ENCODE measurements at places on chromosomes 4 and X.

GRCh38 chr4:148834804-148835631, 392.8 kb upstream of the NR3C2 start:
- peak; percentile 3 for DNase-seq

DNA sequence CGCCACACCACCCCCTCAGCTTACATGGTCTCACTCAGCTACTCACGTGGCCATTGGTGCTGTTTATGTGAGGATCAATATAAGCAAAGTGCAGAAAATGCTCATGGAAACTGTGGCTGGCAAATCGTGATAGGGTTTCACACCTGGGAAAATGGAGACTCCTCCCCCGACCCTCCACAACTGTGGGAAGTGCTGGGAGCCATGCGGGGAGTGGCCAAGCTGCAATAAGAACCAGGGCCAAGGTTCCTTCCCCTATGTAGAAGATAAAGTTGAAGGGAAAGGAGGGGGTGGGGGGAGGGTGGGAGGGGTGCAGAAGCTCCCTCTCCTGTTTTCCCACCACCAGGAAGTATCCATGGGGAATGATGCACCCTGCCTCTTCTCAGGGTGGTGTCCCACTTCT, 145.5 kb upstream of the MAMLD1 start:
- DNase-seq, result no peak

GRCh38 chr4:86939729-86940575, 5.1 kb downstream of the AFF1 start:
- DNase-seq, result no peak

GRCh38 chr4:123587983-123588494, 191.4 kb downstream of the SPRY1 start:
- peak; percentile 98 for DNase-seq

DNA sequence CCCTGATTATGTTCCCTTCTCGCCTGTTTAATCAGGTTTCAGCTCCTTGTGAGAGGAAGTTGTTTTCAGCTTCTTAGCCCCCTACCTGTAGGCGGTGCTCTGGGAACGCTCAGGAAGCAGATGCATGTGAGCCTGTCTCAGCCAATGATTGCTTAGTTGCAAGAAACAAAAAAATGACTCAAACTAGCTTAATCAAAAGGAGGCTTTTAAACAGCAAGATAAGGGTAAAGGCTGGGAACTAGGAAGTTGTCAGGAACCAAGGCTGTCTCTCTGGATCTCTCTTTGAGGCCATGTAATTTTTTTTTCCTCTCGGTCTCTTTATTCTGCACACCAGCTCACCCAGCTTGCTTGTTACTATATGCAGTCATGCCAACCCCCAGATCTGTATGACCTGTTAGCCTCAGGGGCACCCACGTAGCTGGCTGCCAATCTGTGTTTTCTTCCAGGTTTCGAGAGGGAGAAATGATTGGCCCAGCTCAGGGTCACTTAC, 109.1 kb downstream of the PTTG2 start:
- no peak for DNase-seq

DNA sequence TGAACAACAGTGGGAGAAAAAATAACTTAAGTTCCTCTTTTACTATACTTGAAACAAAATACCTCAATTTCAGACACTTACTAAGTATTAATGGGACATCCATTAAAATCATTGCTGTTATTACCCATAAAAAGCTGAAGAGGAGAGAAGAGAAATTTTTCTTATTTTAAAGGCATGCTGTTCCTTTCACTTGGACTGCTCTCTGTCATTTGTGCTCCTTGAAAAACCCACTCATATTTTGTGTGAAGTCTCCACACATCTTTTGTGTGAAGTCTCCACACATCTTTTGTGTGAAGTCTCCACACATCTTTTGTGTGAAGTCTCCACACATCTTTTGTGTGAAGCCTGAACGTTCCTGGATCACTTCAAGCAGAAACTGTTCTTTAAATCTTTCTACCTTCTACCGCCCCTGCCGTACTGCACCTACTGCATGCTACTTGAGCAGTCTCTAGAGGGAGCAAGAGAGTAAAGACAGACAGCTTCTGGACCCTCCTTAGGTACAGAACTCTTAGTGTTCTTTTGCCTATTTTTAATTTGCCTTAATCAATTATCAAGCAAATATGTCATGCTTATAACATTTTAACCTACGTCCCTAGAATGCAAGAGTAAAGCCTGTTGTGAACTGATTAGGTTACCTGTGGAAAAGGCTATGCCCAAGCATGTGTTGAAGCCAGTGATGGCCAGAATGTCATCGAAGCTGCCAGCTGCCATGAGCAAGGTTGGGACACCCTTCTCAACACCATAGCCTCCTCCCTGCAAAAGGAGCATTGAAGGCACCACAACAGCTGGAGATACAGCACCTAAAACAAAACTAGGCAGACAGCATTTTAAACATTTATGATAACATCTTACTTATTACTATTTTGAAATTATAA, 27.1 kb upstream of the SLC9B1 start:
- peak; percentile 32 for DNase-seq

- no peak for DNase-seq
Observed at GRCh38 chrX:151336809-151337208, 60.2 kb upstream of the VMA21 start.

DNA sequence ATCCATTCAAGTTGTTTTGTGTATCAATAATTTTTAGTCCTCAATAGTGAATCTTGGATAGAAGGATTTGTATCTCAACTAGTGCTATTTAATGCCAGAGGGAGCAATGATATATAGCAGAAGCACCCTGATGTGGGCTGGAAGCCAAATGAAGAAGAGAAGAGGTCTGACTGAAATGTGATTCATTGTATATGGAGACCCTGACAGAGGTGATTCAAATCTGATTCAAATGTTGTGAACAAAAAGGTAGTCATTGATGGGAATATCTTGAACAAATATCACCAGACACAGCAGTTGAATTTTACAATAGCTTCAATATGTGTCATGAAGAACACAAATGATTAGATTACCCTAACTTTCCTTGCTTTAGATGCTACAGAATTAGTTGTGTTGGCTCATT, 27.5 kb upstream of the SULT1B1 start:
- DNase-seq, result no peak
